Stimulated activated naive B cell treated with anti-CD40 and anti-IgM and Interleukin-4, amounts not matched to agents 10 μg/mL and 1 μg/mL and 100 μg/mL, for 72 hours (primary cell): ENCODE measurements at places on chromosomes 5 and 9.

DNA sequence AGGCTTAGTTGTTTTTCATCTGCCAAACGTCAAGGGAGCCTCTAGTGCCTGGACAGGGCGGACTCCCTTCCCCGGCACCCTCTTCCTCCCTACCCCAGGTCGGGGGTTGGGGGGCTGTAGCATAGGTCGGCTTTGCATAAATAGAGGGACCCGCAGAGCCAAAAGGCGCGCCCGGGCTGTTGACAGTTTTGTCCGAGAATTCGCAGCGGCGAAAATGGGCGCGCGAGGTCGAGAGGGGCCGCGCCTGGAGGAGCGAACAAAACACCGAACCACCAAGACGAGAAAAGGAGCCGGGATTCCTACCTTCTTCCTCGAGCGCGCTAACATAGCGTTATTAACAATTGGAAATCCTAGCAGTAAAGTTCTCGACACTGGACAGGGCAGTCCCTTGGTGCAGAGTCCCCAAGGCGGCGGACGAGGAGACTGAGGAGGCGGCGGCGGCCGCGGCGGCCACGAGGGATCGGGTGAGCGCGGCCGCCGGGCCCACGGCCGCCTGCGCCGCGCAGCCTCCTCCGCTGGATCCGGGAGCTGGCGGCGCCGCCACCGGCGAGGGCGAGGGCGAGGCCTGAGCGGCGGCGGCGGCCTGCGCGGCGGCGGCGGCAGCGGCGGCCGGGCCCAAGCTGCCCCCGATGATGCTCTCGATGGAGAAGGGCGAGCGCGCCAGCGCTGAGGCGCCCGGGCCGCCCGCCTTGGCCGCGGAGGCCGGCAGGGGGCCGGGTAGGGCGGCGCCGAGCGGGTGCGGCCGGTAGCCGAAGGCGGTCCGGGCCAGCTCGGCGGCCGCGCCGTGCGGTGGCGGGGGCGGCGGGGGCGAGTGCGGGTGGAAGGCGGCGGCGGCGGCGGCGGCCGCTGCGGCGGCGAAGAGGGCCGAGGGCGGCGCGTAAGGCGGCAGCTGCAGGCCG is 1.7 kb downstream of the FOXD1 start:
- DNase-seq, result no peak

DNA sequence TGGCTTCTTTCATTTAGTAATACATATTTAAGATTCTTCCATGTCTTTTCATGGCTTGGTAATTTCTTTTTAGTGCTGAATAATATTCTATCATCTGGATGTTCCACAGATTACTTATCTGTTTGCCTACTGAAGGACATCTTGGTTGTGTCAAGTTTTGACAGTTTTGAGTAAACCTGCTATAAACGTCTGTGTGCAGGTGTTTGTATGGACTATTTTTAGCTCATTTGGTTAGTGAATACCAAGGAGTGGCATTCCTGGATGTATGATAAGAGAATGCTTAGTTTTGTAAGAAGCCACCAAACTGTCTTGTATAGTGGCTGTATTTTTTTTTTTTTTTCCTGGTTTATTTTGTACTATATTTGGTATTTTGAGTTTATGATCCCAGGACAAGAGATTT is 38.4 kb downstream of the PRRC1 start:
- no peak for DNase-seq

DNA sequence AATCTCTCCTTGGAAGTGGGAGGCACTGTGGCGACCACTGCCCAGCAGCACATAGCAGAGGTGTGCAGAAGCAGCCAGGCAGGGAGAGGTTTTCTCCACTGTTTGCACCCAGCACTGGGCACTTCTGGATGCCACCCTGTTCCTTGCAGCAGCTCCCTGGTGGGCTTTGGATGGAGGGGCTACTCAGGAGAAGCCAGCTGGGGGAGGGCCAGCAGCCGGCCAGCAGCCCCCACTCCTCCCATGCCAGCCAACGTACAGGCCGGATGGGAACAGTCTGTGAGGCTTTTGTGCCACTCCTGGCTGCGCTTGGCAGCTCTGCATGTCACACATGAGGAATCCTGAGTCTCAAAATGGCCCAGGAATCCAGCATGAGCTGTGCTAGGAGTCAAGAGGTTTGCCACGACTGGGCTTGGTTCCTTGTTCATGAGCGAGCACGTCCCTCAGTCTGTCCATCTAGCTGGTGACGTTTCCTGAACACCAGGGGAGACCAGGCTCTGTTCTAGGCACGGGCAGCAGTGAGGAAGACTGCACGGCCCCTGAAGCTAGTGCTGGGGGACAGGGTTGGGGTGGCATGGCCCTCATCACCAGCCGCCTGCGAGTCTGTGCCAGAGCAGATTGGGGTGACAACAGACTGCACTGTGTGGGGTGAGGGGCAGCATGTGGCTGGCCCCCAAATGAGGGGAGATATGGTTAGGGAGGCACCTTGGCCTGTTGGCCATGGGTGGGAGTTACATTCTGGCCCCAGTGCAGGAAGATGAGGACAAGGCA is 10.1 kb downstream of the PHF2 start:
- no peak for DNase-seq

GRCh38 chr5:11387382-11387781 is 516.9 kb downstream of the CTNND2 start:
- DNase-seq, result no peak

DNA sequence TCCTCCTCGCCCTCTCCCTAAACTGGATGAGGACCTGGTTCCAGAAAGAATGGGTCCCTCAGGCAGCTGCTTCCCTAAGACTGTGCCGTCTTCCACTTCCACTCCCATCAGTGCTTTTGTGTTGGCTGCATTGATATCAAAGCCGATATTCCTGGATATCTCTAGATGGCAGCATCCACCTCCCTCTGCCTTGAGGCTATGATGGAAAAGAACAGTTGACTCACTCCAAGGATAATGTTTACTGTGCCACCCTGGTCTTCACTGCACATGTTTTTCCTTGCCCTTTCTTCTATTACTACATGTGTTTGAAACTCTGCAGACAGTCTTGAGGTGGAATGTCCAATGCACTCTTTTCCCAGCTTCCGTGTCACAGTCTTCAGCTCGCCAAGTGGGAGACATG is 211.6 kb downstream of the MAST4 start:
- DNase-seq, result no peak
